ENCODE measurements at places on chromosomes 1 and 21. TPM values are rescaled to one million over a fixed set of nuclear protein-coding genes. Genes with fewer than 3 reads are reported as not detected.

Gene LCE2C
- polyA plus RNA-seq, result not detected

Gene RBP7
- polyA plus RNA-seq, result 2.3 TPM

Gene NVL
- 27.6 TPM for polyA plus RNA-seq

Gene TEDDM1
- not detected for polyA plus RNA-seq

Gene ADSS2
- 23.8 TPM for polyA plus RNA-seq

Gene DSCAM
- polyA plus RNA-seq, result 0.04 TPM

Gene CD1C
- not detected for polyA plus RNA-seq

Gene LRRC41
- 169 TPM for polyA plus RNA-seq

Gene LEMD1
- not detected for polyA plus RNA-seq

Gene TMEM201
- polyA plus RNA-seq, result 34.1 TPM

Gene OR6N1
- polyA plus RNA-seq, result not detected

Gene CYP2J2
- polyA plus RNA-seq, result 7.7 TPM

DNA sequence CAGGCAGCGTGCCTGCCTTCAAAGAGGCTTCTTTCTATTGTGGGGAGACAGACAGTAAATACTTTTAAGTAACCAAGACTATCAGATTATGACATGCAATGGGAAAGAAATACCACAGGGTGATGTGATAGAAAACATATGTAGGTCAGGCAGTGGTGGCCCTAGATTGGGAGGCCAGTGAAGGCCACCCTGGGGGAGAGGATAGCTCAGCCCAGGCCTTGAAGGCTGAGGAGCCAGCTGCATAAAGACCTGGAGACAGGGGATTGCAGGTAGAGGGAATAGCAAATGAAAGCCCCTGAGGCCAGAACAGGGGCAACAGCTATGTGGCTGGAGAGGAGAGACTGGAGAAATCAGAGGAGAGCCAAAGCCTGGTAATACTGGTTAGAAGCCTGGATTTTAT lies 4.0 kb downstream of the SOX13 start:
- DNase-seq, result no peak

- peak; percentile 27 for DNase-seq
Observed at GRCh38 chr1:2526824-2527555, 594 bp upstream of the PANK4 start.

DNA sequence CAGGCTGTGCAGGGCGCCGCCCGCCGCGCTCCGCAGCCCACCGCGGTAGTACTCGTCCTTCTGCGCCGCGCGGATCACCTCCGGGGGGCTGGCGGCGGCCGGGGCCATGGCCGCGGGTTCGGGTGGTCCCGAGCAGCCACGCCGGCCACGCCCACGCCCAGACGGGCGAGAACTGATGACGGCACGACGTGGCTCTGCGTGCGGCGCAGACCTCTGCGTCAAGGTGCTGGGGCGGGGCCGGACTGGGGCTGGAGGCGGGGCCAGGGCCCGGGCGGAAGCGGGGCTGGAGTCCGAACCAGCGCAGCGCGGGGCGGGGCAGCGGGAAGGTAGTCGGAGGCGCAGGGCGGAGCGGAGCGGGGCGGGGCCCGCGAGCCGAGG lies at the start of gene PEX10:
Gene PEX10 (minus strand): TSS at position 170 of the 378 bp plus-strand sequence. CDS start 62 bp downstream, at position 108.
- peak; percentile 99 for DNase-seq

GRCh38 chr21:33219954-33220353 lies 9.8 kb upstream of the IFNAR2 start:
- no peak for DNase-seq

GRCh38 chr1:193537266-193538002 lies 351.0 kb upstream of the B3GALT2 start:
- DNase-seq, result no peak

DNA sequence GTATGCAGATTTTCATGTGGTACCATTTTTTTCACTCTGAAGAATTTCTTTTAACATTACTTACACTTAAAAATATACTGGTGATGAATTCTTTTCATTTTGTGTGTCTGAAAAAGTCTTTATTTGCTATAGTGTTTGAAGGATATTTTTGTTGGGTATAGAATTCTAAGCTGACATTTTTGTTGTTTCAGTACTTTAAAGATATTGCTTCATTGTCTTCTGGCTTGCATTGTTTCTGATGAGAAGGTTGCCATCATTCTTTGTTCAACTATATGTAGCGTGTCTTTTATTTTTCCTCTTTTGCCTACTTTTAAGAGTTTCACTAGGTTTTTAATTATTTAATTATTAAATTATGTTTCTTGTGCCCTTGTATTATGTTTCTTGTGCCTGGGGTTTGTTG lies 8.0 kb downstream of the HS2ST1 start:
- DNase-seq, result no peak

DNA sequence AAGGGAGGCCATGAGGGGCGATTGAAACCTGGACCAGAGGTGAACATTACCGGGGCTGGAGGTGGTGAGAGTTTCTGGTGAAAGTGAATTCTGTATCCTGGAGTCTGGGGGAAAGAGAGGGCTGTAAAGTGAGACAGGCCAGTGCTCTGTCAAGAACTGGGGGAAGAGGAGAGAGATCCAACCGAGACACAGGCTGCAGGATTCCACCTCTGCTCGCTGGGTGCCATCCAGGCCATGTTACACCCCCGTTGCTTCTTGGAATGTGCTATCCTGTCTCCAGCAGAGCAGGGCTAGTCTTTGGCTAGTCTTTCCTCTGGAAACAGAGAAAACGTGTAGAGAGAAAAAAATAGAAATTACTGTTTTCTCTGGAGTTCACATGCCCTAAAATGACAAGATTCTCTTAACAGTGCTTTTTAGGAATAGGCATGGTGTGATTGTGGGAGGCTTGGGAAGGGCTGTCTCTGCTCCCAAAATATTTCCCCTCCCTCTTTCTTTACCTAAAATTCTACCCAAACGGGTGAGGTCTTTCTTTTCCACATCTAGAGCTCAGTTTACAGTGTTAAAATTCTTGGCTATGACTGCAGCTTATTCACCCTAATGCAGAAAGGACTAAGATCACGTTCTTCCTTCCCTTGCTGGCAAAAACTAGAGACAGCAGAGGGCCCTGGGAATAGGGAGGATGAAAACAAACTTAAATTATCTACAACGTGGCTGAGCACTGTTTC lies 16.5 kb upstream of the OVAAL start:
- DNase-seq, result no peak

GRCh38 chr1:173954179-173954578 lies 37.1 kb upstream of the SERPINC1 start:
- no peak for DNase-seq

GRCh38 chr1:159927211-159927848 lies 2.0 kb upstream of the TAGLN2 start:
- no peak for DNase-seq

- no peak for DNase-seq
Observed at GRCh38 chr1:201947697-201948008, 1.3 kb upstream of the LMOD1 start.

GRCh38 chr1:78617615-78618026 lies 2.6 kb upstream of the IFI44L start:
- DNase-seq, result peak; percentile 94

- DNase-seq, result no peak
Observed at GRCh38 chr1:89615676-89616598, 17.0 kb upstream of the LRRC8C start.

GRCh38 chr1:239276051-239276450 lies 110.3 kb upstream of the CHRM3 start:
- DNase-seq, result no peak

- DNase-seq, result no peak
Observed at GRCh38 chr21:38834725-38835124, 29.0 kb downstream of the ETS2 start.

- DNase-seq, result no peak
Observed at GRCh38 chr1:3462356-3463012, 8.0 kb downstream of the ARHGEF16 start.

DNA sequence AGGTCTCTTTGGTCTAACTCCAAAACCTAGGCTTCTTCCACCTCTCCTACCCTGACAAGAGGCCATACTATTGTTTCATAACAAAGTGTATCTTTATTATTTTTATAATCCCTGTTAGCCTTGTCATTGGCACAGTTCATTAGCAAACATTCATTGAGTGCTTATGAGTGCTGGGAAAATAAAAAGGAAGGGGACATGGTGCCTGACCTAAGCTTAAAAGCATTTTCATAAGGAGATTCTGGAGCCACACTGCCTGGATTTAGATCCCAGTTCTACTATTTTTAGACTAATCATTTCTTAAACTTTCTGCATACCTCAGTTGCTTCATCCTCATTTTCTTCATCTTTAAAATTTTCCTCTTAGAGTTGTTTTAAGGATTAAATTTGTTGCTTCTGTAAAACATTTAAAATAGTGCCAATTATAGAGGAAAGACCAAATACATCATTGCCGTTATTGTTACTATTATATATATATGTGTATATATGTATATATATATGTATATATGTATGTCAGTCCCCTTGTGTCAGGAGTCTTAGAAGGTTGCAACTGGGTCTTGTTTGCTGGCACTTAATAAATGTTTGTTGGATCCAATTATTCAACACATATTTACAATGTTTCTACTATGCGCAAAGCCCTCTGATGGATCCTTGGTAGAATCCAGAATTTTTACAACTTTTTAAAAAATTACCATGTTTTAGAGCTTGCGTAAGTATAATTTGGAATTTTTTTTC lies 250.9 kb upstream of the SGIP1 start:
- no peak for DNase-seq

- DNase-seq, result no peak
Observed at GRCh38 chr1:37137014-37137413, 102.7 kb upstream of the GRIK3 start.

GRCh38 chr1:219908170-219908569 lies 20.2 kb downstream of the SLC30A10 start:
- no peak for DNase-seq

- DNase-seq, result no peak
Observed at GRCh38 chr1:183186841-183187240, 777 bp downstream of the LAMC2 start.

DNA sequence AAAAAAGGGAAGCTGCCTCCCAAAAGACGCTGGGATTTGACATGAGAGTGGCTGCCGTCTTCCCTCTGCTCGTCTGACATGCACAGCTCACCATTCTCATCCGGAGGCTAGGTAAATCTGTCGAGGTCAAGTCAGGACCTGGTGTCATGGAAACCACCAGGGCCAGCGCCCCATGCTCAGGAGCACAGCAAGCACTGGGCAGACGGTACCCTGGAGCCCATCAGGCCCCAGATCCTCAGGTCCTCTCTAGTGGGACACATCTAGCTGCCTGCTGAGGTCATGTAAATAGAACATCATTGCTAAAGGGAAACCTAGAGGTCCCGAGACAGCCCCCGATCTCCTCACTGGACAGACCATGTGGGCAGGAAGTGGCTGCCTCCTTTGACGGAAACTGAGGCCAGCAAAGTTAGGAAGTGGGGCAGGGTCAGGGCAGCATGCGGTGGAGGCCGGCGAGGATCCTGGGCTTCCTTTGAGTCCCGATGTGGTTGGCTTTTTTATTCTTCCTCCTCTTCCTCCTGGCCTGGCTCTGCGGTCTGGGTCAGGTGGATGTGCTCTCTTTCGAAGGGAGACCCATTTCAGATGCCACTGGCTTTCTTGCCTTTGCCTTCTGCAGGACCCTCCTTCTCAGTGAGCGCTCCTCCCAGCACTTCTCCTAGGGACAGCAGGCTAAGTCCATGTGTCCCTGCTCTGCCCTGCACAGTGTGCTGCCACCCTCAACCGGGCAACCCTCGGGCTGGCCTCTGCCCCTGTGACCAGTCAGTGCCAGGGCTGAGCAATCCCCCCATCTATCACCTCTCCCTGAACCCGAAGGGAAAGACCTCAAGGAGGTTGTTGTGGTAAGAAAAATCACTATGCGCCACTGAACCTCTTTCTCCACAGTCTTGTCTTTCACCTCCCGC lies 5.9 kb downstream of the AGT start:
- DNase-seq, result no peak

Data from cardiac muscle cell (in vitro differentiated cells and primary cell).